ENCODE measurements at places on chromosomes 1 and 21.
A peak's percentile ranks its signal among the peaks of the same experiment; 100 is the strongest.

DNA sequence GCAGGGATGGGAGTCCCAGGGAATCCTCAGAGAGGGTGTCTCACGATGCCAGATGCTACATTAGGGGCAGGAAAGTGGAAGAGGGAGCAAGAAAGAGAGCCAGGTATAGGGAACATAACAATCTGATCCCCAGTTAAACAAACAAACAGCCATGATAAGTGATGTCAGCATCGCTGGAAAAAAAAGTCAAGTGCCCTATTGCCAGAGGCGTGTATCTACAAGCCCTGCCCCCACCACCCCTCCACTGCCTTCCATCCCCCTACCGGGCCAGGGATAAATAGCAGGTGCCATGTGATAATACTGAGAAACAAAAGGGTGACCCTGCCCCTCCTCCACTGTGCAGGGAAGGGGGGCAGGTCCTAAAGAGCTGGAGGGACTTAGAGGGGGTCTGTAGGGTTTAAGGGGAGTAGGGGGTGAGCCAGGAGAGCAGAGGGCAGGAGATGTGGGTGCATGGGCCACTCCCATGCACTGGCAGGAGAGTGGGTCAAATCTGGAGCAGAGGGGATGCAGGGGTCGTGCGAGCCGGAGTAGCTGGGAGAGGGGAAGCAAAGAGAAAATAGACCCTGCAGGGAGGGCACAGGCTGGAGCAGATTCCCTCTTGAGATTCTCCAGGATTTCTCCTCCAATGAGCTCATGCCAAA, 3.4 kb downstream of the SLC26A9 start:
- no peak for DNase-seq

- DNase-seq: no peak
These were observed 43.2 kb upstream of the ADGRL2 start for GRCh38 chr1:81757398-81758020.

DNA sequence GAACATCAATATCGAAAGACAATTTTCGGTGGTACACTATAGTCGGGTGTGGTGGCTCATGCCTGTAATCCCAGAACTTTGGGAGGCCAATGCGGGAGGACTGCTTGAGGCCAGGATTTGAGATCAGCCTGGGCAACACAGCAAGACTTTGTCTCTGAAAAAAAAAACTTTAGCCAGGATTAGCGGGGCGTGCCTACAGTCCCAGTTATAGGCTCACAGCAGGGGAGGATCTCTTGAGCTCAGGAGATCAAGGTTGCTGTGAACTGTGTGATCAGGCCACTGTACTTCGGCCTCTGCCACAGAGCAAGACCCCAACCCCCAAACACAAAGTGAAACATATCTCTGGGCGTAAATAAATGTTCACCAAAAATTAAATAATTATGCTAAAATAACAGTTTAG, 1.6 kb downstream of the TADA1 start:
- DNase-seq: no peak

GRCh38 chr1:234571702-234572101, 38.3 kb downstream of the IRF2BP2 start:
- no peak for DNase-seq

DNA sequence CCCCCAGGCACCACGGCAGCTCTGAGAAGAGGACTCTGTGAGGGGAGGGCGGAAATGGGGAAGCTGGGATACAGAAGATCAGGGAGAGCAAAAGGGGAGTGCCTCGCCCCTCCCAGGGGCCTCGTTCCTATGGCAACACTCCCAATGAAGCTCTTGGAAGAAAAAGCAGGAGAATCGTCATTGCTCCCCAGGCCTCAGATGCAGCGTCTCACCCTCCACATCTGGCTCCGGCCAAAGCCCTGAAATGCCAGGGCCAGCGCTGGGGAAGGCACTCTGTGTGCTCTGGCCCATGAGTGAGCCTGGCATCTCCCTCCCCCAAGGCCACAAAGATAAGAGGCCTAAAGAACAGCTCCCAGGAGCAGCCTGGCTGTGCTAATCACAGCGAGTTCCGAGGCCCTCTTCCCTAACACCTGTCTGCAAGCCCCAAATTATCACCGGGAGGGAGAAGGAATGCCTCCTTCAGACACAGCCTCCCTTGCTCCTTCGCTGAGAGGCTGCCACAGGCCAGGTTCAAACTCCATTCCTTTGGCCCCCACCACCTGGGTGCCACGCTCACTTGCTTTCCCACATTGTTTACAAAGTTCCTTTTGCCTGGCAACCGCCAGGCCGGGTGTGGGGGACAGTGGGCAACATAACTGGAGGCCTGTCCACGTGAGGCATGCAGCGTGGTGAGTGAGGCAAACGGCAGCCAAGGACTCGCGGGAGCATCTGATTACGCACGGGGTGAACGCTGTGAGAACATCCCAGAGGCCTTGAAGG, 27.8 kb downstream of the ECE1 start:
- no peak for DNase-seq

- DNase-seq: no peak
These were observed 17.5 kb downstream of the SCP2 start for GRCh38 chr1:52944566-52944965.

DNA sequence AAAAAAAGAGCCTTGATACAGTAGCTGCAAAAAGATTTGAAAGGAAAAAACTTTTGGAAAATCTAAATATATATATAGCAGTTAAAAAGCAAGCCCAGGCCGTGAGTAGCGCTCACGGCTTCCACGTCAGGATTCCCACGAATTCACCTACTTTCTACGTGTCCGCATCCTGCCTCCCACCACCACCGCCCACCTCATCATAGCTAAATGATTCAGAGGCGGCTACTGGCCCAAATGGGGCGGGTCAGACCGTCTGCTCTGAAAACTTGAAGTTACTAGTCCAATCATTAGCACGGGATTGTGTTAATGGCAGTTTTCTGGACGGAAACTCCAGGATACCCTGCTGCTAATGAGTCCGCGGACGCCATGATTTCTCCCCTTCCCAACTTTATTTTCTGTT, 1.3 kb upstream of the CCSAP start:
- no peak for DNase-seq

- DNase-seq: no peak
These were observed 24.9 kb upstream of the FMO2 start for GRCh38 chr1:171160211-171160610.

GRCh38 chr1:33379631-33380354, 51.1 kb downstream of the PHC2 start:
- DNase-seq: no peak

- DNase-seq: no peak
These were observed 96.5 kb downstream of the NEK7 start for GRCh38 chr1:198253259-198253658.

GRCh38 chr1:25581764-25582163, 34.8 kb upstream of the MAN1C1 start:
- DNase-seq: no peak

- no peak for DNase-seq
These were observed 6.4 kb upstream of the TNFRSF25 start for GRCh38 chr1:6472391-6472790.

DNA sequence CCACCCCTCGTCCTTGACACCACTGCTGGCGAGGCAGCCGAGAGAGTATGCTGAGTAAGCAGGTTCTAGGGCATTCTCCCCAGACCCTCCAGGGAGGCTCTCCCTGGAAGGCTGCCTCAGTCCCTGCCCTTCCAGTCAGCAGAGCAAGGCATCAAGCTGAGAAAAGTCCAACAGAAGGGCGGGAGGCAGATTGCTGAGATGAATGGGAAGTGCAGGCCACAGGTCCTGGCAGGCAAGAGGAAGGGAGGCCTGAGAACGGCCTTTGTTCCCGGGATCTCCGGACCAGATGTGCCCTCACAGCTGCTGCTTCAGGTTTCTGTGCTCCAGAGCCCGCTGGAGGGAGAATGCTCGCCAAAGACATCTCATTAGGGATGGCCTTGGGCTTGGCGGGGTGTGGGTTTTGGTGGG, 270.0 kb upstream of the VAMP3 start:
- DNase-seq: peak; percentile 53

- DNase-seq: no peak
These were observed 172.7 kb downstream of the TPR start for GRCh38 chr1:186202271-186202764.

- DNase-seq: no peak
These were observed 12.0 kb upstream of the GPR153 start for GRCh38 chr1:6272868-6273267.

DNA sequence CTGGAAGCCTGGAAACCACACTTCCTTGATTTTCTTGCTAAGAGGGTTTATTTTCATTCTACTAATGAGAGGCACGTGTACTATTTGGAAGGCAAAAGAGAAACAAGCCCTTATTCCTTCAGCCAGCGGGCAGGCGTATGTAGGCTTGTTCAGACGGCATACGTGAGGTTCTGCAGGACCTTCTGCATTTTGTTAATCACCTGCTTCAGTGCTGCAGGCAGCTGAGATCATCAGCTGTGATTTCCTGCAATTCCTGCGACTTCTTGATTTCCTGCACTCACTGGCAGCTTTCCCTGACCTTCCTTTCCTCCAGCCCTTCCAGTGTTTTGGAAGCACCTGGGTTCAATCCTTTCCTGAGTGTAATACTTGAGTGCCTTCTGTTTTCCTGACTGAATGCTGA, 43.4 kb downstream of the TSNAX start:
- DNase-seq: no peak

Measured in smooth muscle cell of the brain vasculature (primary cell).